Activated CD8-positive, alpha-beta memory T cell treated with anti-CD3 and anti-CD28 coated beads for 36 hours (primary cell): ENCODE measurements at places on chromosomes 7 and 10. TPM values are rescaled to one million over a fixed set of nuclear protein-coding genes. Genes with fewer than 3 reads are reported as not detected.

The STYXL1 gene
- total RNA-seq = 36.0 TPM

The ELAPOR2 gene
- total RNA-seq = 2.7 TPM

The LIPN gene
- total RNA-seq = not detected

The GNAI1 gene
- total RNA-seq = 0.57 TPM

The KCP gene
- total RNA-seq = 0.53 TPM

The MTPN gene
- 144 TPM for total RNA-seq

The PRSS37 gene
- total RNA-seq = not detected

The ABCB1 gene
- 19.7 TPM for total RNA-seq

The FAM107B gene
- 140 TPM for total RNA-seq
